ENCODE measurements at places on chromosomes 3 and 15.
A peak's percentile ranks its signal among the peaks of the same experiment; 100 is the strongest.

DNA sequence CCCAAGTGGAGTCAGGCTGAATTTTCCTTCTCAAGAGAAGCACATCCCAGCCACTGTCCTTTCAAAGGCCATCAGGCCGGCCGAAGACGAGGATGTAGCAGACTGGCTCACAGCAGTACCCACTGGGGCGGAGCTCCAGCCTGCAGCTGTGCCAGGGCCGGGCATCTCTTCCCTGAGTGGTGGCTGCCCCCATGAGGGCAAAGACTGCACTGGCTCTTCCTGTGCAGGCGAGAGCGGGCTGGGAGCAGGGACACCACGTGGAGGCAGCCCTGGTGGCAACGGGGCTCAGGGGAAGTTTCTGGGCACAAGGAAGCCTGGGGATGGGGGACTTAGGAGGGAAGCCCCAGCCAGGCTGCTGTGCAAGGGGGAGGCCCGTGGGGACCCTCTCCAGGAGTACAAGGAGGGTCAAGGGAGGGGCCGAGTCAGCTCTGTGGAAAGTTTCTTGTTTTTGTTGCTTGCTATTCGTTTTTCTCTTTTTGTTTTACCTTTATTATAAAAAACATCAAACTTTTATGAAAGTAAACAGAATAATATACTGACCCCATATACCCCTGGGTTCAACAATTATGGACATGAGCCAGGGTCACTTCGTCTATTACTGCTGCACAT is 66.1 kb downstream of the RPN1 start:
- DNase-seq, result no peak

- no peak for DNase-seq
Observed at GRCh38 chr15:28006116-28006905, 92.8 kb downstream of the OCA2 start.

DNA sequence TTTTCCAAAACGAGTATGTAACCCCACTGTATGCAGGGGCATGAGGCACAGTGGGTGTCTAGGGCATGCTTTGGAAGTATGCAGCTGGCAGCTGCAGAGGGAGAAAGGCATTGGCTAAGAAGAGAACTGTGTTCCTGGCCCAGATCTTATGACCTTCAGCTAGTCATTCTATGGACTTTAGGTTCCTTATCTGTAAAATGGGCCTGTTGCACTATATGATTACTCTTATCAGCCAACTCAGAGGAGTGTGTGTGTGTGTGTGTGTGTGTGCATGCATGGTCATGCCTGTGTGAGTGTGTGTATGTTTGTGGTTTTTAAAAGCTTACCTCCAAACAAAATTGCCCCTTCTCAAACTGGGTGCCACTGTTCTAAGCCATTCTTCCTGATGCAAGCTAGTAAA is 27.4 kb upstream of the CHST2 start:
- no peak for DNase-seq

DNA sequence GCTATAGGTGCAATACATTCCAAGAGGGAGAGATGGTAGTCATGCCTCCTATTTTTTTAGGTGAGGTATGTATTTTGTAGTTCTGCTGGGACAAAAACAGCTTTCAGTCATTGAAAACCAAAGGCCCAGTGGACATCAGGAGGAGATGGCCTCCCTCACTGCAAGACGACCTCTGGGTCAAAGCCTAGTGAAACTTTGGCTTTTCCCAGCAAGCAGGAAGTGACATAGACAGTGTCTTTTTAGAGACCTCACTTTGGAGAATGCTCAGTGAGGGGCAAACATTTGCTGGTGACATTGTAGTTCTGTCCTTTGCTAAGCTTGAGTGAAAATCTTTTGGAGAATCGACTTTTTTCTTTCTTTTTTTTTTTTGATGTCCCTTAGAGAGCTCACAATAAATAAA is 27.3 kb downstream of the LIPC start:
- DNase-seq, result no peak

DNA sequence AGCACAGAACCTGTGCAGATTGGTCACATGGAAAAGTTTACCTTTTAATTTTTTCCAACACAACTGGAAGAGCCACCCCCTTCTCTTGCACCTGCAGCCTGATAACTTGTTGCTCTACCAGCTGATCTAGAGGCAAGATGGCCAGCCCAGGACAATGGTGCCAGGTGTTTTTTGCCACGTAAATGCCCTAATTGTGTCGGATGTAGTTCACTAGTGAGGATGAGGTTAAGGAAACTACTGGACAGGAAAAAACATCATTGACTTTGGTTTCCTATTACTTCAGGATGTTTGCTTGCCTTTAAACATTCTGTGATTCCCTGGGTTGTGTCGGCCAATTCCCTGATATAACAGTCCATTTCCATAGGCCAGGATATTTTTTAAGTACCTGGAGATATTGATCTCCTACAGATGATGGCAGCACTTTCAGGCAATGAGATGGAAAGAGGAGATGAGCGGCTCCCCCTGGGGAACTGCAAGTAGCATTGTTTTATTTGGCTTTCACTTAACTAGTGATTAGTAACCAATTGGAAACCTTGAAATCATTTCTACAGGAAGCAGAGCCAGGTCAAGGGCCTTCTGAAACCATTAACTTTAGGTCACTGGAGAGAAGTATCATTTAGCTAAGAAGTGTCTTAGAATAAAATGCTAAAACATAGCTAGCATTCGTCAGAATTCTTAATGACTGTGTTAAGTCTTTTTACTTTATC is 72.5 kb downstream of the OSBPL10 start:
- no peak for DNase-seq

DNA sequence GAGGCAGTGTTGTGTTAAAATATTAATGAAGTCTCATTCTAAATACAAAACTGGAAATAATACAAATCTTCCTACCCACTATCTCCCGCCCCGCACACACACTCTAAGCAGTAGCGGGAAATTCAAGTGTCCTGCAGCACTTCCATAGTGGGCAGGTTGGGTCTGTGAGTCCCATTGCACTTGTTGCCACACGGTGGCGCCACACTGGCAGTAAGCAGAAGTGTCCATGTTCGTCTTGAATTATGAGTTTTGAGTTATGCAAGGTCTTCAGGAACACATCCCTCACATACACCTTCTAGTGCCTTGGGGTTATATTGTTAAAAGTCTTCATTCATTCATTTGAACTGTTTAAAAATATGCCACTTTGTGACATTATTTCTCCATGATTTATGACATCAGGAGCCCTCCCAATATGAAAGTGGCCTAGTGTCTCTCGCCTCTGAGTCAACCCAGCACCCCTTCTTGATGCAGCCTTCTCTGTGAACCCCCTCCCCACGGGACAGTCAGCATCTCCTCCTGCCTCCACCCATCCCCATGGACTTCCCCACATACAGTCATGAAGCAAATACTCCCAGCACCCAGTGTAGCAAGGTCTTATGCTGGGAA is 17.6 kb upstream of the CCDC174 start:
- DNase-seq, result peak; percentile 74

- DNase-seq, result no peak
Observed at GRCh38 chr15:60318216-60318867, 79.4 kb downstream of the ANXA2 start.

DNA sequence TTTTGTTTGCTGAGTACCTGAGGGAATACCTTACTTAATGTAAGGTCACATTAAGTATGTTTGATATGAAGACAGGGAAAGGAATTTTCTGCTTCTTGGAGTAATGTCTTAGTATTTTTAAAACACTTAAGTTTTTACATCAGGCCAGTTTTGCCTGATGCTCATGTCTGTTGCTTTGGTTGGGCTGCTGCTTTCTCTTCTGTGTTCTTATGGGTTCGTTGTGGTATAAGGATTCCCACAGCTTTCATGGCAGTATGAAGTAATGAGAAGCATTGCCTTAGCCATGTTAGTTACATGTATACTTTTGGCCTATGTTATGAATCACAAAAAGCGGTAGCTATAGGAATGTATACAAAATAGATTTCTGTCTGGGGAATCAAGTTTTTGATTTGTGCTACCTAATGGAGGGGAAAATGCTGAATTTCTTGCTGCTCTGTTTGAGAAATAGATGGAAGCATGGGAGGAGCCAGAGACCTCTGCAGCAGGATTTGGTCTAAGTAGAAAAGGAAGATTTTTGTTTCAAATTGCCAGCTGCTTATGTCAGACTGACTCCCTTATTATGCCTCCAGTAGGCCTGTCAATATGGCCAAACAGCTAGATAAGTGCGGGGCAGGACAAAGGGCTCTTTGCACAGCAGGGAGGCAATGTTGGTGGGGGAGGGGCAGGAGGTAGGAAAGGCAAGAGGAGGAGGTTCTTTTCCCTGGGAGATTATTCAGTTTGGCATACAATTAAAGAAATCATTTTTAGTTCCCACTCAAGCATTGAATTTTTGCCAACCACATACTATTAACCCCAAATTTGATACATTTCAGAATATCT is 5.2 kb downstream of the SETD5 start:
- peak; percentile 84 for DNase-seq

DNA sequence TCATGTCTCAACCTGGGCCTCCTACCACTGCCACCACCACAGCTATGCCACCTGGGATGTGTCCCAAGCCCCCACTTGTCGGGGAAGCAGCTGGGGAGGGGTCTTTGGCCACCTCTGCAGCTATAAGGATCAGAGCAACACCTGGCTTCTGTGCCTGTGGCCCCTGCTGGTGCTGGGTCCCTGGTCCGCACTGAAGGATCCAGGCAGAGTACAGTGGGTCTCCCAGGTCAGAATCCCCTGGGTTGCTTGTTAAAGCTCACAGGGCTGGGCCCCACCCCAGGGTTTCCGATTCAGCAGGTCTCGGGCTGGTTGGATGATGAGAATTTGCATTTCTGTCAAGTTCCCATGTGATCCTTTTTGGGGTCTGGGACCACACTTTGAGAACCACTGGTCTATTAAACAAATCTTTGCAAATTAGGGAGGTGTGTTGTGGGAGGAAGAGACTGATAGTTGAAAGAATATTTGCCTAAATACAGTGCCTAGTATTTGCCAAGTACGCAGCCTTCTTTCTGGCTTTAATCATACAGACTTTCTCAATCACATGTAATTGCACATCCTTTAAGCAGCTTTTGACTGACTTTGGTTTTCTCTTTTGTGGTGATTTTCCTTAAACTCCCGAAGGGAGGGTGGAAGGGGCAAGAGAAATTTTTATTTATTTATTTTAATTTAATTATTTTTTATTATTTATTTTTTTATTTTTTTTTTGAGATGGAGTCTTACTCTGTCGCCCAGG is 127.3 kb downstream of the IGF1R start:
- no peak for DNase-seq

- no peak for DNase-seq
Observed at GRCh38 chr3:25397150-25397549, 30.9 kb upstream of the RARB start.

GRCh38 chr15:83206526-83207008 is 1.1 kb downstream of the HDGFL3 start:
- DNase-seq, result no peak

- no peak for DNase-seq
Observed at GRCh38 chr15:101167411-101167752, 84.5 kb downstream of the CHSY1 start.

DNA sequence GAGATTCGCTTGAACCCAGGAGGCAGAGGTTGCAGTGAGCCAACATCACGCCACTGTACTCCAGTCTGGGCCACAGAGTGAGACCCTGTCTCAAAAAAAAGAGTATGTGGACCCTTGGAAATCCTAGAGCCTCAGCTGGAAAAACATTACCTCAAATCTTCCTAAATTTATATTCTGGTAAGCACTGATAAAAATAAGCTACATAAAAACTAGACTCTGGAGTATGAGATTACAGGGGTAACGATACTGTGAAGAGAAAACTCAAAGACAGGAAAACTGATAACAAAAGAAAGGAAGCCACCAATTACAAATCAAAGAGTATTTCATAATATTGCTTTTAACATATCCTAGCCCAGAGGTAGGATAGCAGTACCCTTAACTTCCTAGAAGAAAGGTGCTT is 30.3 kb downstream of the SETD2 start:
- DNase-seq, result no peak

DNA sequence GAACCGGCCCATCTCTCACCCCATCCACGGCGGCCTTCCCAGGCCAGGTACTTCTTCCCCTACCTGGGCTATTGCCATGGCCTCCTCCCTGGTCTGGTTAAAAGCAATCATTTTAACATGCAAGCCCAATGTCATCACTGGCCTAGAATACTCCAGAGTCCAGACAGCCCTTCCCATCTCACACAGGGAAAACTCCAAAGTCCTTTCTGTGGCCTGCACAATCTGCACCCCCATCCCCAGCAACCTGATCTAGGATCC is 45.8 kb upstream of the SLCO2A1 start:
- DNase-seq, result no peak

DNA sequence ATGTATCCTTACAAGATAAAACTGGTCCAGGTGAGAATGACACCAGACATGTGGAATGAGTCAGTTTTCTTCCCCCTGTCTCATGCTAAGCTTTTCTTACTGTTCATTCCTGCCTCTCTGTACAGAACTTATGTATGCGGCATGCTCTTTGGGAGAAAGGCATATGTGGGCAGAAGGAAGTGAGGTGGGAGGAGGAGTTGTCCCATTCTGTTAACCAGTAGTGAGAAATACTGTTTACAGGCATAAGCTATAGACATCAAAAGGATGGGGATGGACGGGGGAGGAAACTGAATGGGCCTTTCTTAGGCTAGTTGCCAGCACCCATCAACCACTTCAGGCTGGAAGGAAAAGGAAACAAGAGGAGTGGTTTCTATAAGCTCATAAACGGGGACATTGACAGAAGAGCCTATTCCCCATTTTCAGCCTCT is 143.6 kb upstream of the BHLHE40 start:
- no peak for DNase-seq

- DNase-seq, result no peak
Observed at GRCh38 chr3:169192643-169193042, 470.9 kb downstream of the MECOM start.

DNA sequence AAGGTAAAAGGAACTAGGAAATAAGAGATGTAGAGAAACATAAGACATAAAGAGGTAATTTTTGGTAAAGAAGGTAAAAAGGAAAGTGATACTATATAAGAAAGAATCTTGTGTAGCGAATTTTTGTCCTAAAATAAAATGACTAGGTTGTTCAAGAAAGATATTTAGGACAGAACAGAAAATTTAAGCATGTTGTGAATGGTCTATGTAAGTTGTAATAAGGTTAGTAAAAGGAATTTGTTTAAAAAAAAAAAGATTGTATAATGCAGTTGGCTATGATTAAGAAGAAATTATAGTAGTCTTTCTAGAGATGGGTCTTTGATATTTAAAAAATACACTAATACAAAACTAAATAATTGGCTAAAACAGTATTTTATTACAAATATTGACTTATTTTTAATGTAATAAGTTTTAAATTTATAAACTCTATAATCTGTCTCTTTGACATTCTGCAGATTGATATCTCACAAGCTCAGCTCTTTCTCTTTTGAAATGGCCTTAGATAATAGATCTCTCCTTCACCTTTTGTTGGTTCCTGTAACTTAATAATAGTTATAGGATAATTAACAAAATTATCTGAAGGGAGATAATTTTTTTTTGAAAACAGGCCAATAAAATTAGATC is 3.7 kb upstream of the SLC41A3 start:
- DNase-seq, result no peak

- DNase-seq, result no peak
Observed at GRCh38 chr3:144859161-144859560, 887.5 kb downstream of the DIPK2A start.

- no peak for DNase-seq
Observed at GRCh38 chr3:32961189-32961715, 9.8 kb downstream of the CCR4 start.

- no peak for DNase-seq
Observed at GRCh38 chr15:61030451-61030850, 198.7 kb downstream of the RORA start.
